ENCODE measurements at places on chromosomes 3 and 15. TPM values are rescaled to one million over a fixed set of nuclear protein-coding genes. Genes with fewer than 3 reads are reported as not detected.

DNA sequence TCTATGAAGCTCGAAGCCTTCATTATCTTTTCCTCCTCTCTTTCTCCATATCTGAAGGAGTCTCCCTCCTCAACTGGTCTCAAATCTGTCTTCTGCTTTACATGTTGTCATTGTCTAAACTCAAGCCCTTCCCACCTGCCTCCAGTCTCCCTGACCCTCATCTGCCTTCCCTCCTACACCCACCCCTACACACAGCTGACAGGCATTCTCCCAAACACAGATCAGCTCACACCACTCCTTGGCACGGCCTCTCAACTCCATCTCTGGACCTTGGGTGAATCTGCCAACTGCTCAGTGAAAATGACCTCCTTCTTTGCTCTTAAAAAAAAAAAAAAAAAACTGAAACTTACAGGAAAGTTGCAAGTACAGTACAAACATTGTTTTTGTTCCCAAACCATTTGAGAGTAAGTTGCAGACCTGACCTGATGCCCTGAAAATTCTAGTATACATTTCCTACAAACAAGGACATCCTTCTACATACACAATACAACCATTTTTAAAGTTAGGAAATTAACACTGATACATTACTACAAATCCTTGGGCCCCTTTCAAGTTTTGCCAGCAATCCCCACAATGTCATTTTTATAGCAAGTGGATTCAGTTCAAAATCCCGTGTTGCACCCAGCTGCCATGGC lies 49.4 kb upstream of the UBE2E1 start:
- DNase-seq: no peak
- no peaks in the 10 kb centered on the region for H3K27me3 ChIP-seq

ETFA gene
- total RNA-seq: 133 TPM

DNA sequence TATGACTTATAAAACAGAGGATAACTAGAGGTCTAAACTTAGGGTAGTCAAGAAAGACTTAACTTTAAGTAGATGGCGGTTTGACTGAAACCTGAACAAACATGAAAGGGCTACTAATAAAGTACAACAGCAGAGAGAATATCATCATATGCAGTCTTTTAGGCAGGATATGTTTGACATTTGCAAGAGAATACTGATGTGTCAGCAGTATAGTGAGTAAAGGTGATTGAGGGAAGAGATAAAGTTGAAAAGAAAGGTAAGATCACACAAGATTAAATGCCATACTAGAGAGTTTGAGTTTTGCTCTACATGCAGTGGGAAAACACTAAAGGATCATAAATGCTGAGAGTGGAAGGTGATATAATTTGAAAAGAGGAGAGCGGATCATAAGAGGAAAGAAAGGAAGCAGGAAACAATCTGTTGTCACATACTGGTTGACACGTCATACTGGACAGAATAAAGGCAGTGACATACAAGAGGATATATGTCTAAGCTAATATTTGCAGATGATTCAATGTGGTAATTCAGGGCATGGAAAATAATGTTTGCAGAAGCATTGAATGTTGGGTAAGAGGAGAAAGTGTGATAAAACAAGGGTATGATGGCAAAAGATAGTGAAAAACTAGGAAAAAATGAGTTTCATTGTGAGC lies 223.0 kb downstream of the EPHA6 start:
- no peak overlapping the region for H3K27ac ChIP-seq
- H3K27me3 ChIP-seq: no peaks in the 10 kb centered on the region
- DNase-seq: no peak

- H3K4me1 ChIP-seq: no peaks in the 10 kb centered on the region
- H3K4me3 ChIP-seq: no peak overlapping the region
- H3K27me3 ChIP-seq: no peaks in the 10 kb centered on the region
- H3K27ac ChIP-seq: no peak overlapping the region
- no peak for DNase-seq
These were observed 754.5 kb upstream of the ALCAM start for GRCh38 chr3:104612218-104612617.

DNA sequence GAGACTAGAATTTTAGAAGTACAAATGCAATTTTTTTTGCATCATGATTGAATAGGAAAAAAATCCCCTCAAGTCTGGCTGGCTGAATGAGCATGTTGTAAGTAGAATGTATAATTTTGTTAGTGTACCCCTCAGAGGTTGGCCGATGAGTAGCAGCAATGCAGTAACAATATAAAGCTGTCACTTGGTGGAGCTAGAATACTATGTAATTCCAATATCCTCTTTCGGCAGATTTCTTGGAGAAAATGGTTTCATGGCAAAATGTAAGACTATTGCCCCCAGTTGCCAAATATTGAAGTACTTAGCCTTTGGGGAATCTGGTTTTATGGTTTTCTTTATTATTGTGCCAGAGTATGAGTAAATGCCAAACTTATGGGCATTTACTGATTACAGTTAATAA lies 39.8 kb upstream of the SGO1 start:
- H3K27ac ChIP-seq: no peak overlapping the region
- peaks cover 12% of the 10 kb centered on the region for H3K27me3 ChIP-seq
- H3K4me1 ChIP-seq: no peaks in the 10 kb centered on the region
- H3K4me3 ChIP-seq: no peak overlapping the region
- H3K36me3 ChIP-seq: no peaks in the 10 kb centered on the region

DNA sequence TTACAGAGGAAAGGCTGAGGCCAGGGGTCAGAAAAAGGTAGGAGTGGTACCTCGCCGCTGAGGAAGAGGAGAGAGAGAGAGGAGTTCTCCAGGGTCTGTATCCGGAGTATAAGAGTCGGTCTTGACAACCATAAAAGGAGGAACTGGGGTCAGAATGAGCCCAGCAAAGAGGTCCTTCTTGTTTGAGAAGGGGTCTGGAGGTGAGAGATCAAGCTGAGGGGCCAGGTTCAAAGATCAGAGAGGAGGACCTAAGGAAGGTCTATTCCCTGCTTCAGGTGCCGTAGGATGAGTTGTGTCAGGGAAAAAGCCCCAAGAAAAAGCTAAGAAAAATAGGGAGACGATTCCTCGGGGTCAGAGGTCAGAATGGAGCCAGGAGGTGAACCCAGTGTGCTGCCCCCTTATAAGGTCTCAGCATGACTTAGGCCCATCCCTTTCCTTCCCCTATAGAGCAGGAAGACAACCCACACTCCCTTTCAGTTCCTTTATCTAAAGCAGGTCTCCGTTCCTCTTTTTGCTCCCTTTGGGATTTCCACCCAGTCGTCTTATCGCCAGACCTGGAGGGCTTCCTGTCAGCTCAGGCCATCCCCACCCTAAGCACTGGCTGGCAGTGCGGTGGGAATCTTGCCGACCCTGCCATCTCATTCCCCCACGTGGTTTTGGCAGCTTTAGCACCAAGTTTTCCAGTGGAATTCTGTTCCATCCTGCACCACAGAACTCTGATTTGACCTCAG lies 651 bp downstream of the MTMR14 start:
- H3K4me1 ChIP-seq: no peaks in the 10 kb centered on the region
- H3K4me3 ChIP-seq: peak overlapping the region; percentile 93

DNA sequence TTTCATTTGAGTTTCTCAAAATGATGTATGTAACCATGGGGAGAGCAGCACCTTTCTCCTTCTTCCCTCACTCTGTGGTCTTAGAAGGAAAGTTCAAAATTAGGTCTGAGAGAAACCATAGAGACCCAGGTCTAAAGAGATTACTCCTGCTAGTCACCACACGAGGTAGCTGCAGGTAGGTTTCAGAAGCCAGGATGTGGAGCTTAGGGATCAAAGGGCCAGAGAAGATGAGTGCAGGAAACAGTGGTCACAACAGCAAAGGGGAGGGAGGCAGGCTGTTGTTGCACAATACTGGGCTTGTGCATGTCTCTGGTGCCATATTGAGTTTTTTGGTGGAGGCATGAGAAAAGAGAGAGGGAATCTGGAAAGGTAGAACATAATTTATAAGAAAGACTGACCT lies 583.6 kb downstream of the AGBL1 start:
- H3K36me3 ChIP-seq: no peaks in the 10 kb centered on the region
- H3K4me1 ChIP-seq: no peaks in the 10 kb centered on the region
- H3K27ac ChIP-seq: no peak overlapping the region
- H3K27me3 ChIP-seq: no peaks in the 10 kb centered on the region

DNA sequence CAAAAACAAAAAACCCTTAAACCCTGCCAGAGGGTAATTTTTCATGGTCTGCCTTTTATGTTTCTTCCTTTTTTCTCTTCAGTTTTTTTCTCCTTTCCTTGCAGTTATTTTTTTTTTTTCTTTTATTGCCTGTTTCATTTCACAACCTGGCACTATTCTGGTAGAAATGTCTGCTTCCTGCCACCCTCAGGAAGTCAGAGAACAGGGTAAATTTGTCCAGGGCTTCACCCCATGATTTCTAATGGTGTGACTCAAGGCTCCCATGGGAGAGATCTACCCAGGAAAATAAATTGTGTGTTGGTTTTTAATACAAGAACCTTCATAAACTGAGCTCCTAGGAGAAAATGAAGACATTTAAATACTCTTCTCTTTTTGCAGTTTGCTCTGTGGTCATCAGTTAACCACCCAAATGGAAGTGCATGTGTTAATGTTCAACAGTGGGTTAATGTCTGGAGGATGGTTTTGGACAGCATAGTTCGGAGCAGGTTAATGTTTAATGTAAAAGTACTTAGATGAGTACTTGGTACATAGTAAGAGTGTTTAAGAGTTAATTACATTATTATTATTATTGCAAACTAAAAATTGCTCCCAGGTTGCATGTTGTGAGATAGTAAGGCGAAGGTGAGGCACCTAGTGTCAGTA lies 45.9 kb downstream of the CGNL1 start:
- no peak overlapping the region for H3K4me3 ChIP-seq
- DNase-seq: peak; percentile 37
- no peak overlapping the region for H3K27ac ChIP-seq

FRMD5 gene
- 2.6 TPM for total RNA-seq

GRCh38 chr3:195913382-195913781 lies 5.0 kb upstream of the TNK2 start:
- no peaks in the 10 kb centered on the region for H3K36me3 ChIP-seq
- no peak overlapping the region for H3K27ac ChIP-seq

PLIN1 gene
- 0.46 TPM for total RNA-seq

DNA sequence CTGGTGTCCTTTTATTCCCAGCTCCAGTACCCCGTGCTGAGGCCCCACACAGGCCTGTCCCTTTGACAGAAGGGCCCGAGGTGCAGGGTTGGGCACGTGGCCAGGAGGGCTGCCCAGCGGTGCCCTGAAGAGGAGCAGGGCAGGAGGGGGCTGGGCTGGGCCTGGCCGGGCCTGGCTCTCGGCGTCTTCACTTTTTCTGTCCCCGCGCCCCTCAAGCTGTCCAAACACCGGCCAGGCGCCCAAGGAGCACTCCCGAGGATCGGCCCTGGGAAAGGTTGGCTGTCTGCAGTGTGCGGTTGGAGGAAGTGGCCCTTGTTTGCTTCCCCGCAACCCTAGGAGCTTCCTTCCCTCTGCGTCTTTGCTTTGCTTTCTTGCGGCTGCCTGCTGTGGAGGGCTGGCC lies 84.1 kb downstream of the WNT7A start:
- no peaks in the 10 kb centered on the region for H3K36me3 ChIP-seq
- DNase-seq: no peak
- no peak overlapping the region for H3K4me3 ChIP-seq
- H3K27ac ChIP-seq: no peak overlapping the region

SLC35G2 gene
- 25.0 TPM for total RNA-seq

- no peaks in the 10 kb centered on the region for H3K27me3 ChIP-seq
- no peak overlapping the region for H3K4me3 ChIP-seq
- H3K4me1 ChIP-seq: no peaks in the 10 kb centered on the region
- H3K27ac ChIP-seq: no peak overlapping the region
These were observed 73.2 kb downstream of the TBC1D2B start for GRCh38 chr15:78004222-78004727.

All from A673 (cell line).